G401 (cell line): ENCODE measurements at places on chromosomes 12 and 14. TPM values are rescaled to one million over a fixed set of nuclear protein-coding genes. Genes with fewer than 3 reads are reported as not detected.

DNA sequence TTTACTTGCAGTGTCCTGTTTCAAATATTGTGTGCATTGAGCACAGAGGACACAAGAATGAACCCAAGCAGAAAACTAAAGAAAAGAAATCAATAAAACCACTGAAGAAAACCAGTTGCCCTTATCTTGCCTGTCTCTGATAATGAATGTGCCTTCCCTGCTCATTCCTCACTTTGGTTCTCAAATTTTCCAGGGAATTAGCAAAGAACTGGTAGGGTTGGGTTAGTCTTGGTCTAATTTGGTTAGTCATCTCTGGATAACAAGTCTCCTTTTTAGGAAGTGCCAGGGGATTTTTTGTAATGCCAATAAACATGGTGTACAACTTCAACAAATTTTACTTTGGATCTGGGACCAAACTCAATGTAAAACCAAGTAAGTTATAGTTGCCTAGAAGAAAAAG lies 65.7 kb downstream of the DAD1 start:
- no peak for DNase-seq

DNA sequence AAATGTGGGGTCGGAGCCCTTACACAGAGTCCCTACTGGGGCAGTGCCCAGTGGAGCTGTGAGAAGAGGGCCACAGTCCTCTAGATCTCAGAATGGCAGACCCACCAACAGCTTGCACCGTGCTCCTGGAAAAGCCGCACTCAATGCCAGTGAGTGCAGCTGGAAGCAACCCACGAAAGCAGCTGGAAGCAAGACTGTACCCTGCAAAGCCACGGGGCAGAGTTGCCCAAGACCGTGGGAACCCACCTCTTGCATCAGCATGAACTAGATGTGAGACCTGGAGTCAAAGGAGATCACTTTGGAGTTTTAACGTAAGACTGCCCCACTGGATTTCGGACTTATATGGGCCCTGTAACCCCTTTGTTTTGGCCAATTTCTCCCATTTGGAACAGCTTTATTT lies 12.3 kb downstream of the GTF2A1 start:
- DNase-seq = no peak

GRCh38 chr12:95574799-95575452 lies 23.6 kb upstream of the USP44 start:
- DNase-seq = peak; percentile 72

- DNase-seq = no peak
These were observed 41.7 kb upstream of the ITPR2 start for GRCh38 chr12:26874501-26875296.

Gene MUCL1
- total RNA-seq = not detected in 2 replicates

Gene HIP1R
- 14.0 and 19.3 TPM in 2 replicates for total RNA-seq

GRCh38 chr12:30847259-30847658 lies 79.3 kb upstream of the TSPAN11 start:
- DNase-seq = peak; percentile 62

GRCh38 chr12:116060764-116061163 lies 216.7 kb downstream of the MED13L start:
- DNase-seq = no peak

DNA sequence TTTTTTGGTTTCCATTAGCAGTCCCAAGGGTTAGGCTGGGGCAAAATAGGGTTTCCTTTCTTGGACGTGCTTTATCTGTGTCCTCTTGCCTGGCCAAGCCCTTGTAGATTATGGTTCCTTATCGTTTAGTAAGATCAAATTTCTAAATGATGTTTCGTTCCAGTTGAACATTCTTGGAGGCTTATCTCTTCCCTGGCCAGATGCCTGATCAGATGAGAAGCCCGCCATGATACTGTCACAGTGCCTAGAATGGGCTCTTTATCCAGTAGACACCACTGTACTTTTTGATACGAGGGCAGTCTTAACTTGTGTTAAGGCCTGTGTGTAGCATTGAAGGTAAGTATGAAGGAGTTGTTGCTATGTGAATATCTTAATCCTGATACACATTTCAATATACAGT lies 76.1 kb upstream of the TMEM263 start:
- DNase-seq = no peak

Gene TSPAN9
- 18.8 and 19.1 TPM in 2 replicates for total RNA-seq

DNA sequence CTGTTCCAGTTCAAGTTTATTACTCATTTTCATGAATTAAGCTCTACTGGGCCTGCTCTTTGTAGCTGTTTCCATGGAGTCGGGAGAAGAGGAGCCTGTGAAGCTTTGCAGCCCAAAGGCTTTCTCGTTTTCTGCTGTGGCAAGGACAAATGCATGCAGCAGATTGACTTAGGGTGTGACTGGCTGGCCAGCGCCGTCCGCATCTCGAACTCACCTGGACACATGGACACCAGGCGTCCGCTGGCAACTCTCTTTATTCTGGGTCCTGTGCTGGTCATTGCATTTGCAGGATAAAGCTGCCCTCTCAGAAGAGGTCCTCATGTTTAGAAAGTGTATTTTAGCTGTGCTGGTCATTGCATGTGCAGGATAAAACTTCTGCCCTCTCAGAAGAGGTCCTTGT lies 350.4 kb downstream of the TMEM121 start:
- DNase-seq = no peak

DNA sequence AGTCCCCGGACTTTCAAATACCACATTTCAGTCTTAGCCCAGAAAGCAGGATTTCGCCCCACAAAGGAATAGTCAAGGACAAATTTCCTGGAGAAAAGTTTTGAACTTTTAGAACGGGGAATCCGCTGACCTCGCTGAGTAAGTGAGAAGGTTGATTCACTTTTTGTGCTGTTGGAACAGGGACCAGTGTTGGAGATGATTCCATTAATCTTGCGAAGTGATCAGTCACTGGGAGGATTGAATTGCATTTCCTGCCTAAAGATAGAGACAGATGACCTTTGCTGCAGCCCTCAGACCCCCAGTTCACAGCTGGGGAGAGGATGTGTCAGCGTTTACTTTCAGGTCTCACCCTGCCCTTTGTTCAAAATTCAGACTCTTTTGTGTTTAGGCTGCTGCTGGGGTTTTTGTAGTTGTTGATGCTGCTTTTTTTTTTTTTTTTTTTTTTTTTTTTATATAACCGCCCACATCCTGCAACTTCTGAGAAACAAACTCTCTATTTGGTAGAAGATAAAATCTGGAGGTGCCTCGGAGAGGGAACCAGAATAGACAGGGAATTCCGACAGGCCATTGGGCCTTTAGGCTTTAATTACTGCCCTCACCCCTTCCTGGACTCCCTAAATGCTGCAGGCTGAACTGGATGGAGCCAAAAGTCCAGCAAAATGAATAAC lies 9.8 kb upstream of the KDM2B start:
- no peak for DNase-seq

DNA sequence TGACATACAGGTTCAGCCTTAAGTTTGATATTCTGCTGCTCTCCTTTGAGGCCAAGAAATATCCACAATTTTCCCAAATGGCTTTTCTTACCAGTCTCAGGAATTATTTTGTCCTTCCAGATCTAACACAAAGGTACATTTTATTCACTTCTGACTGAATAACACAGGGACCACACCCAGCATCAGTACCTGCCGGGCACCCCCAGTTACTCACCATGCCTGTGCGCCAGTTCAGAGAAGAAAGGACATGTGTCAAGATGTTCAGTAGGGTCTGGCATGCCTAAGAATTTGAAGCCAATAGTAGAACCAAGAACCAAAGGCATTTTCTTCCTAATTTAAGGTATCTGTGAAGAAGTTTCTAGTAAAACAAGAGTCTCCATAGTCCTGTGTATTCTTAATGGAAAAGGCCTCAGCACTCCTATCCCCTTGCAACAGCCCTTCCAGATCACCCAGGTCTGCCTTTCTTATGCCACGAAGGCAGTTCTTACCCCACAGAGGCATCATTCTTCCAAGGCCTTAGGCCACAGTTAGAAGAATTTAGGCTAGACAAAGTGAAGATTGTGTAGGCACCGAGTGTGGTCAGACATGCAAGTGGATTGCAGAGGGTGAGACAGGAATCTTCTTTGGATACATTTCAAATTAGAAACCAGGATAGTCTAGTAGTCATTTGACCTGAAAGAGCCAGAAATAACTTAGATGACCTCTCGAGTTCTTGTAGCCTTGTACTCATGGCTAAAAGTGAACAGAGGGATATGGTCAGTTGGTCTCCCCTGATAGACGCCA lies 140.1 kb upstream of the HIF1A start:
- no peak for DNase-seq

Gene TMEM229B
- 0.18 and 0.41 TPM in 2 replicates for total RNA-seq

DNA sequence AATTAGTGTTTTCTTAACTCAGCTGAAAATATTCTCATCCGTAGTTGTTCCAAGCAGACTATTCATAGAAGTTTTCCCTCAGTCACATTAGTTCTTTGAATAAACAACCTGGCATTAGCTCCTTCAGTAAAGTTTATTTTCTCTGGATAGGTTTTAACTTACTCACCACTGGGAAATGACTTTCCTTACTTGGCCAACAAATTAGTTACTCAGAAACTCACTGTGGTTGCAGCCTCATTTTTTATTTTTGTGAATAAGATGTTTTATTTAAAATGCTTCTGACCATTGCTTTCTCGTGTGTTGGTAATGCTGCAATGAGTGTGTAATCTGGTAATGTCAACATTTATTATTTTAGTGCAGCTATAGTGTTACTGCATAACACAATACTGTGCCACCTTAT lies 74.9 kb downstream of the NOVA1 start:
- no peak for DNase-seq

DNA sequence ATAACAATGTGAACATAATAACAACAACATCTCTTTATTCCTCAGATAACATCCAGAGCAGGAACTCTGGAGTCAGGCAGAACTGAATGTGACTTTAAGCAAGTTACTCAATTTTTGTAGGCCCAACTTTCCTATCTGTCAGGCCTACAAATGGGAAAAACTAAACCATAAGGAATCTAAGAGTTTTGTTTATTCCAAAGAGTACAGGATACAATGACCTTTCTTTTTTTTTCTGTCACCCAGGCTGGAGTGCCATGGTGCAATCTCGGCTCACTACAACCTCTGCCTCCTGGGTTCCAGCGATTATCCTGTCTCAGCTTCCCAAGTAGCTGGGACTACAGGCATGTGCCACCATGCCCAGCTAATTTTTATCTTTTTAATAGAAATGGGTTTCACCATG lies 9.4 kb downstream of the LPCAT3 start:
- no peak for DNase-seq

DNA sequence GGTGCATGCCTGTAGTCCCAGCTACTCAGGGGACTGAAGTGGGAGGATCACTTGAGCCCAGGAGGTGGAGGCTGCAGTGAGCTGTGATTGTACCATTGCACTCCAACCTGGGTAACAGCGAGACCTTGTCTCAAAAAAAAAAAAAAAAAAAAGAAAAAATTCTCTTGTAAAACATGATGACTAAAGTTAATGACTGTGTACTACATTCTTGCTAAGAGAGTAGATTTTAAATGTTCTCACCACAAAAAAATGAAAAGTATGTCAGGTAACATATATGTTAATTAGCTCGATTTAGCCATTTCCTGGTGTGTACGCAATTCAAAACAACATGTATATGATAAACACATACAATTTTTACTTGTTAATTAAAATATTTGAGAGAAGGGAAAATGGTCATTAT lies 480.7 kb upstream of the RGS6 start:
- DNase-seq = no peak

Gene CCDC197
- not detected in 2 replicates for total RNA-seq

GRCh38 chr14:98175436-98175835 lies 1096.6 kb downstream of the BCL11B start:
- no peak for DNase-seq

GRCh38 chr12:87428701-87429277 lies 600.4 kb downstream of the C12orf50 start:
- no peak for DNase-seq

Gene PNP
- total RNA-seq = 131 and 135 TPM in 2 replicates

Gene GPRC5D
- total RNA-seq = not detected in 2 replicates

Gene NYNRIN
- total RNA-seq = 19.7 and 24.1 TPM in 2 replicates

GRCh38 chr12:48970702-48971334 lies 717 bp downstream of the WNT10B start:
- no peak for DNase-seq

GRCh38 chr14:24277606-24278321 lies 6.4 kb upstream of the RABGGTA start:
- DNase-seq = no peak

DNA sequence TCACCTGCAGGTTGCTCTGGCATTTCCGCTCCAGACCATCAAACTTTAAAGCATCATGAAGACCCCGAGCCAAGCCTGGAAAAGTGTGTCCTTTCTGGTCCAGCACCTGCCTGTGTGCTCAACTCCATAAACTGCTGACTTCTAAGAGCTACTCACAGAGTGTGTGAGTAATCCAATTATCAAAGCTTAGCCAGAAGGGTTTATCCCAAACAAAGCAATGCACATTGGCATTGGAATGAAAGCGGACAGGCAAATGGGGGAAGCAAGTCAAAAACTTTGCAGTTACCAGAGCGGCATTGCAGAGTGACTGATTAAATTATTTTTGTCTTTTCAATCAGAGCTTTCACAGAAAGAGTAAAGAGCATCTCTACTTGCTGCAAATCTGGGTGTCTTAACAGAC lies 1262.4 kb upstream of the SEL1L start:
- DNase-seq = no peak

DNA sequence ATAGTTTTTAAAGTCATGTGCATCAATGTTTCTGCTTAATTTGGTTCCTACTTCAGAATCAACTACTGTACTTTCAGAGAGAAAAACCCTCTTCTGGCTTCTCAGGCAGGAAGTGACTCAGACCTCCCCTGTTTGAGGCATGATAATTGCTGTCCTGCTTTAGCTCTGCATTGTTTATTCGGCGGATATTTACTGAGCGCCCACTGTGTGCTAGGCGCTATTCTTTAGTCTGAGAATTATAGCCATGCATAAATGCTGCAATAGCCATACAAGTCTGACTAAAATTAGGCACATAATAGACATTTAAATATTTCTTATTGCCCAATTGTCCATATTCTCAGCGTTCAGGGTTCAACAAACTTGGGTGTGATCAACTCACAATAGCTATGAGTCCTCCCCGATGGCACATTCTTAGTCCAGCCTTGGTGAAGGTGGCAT lies 6.1 kb upstream of the AMIGO2 start:
- peak; percentile 52 for DNase-seq

- DNase-seq = no peak
These were observed 377.1 kb upstream of the SFSWAP start for GRCh38 chr12:131333621-131334440.

DNA sequence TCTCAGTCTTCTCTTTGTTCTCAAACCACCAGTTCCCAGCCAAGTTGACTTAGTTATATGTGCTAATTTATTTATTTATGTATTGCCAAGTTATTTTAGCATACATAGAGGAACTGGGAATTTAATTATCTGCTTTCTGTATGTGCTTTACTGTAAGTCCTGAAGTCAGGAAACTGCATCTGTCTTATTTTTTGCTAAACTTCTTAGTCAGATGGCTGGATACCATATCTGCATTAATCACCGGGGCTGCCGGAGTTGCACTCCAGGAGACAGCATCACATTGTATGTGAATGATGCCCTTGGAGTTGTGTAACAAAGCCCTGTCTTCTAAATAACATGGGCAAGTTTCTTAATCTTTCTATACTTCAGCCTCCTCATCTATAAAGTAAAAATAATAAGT lies 96.2 kb downstream of the MON2 start:
- no peak for DNase-seq

- peak; percentile 23 for DNase-seq
These were observed 1.6 kb downstream of the SETD1B start for GRCh38 chr12:121805171-121806008.

Gene RNU4-1
- total RNA-seq = not detected in 2 replicates
